ENCODE measurements at places on chromosomes 3 and 15.
A peak's percentile ranks its signal among the peaks of the same experiment; 100 is the strongest.

DNA sequence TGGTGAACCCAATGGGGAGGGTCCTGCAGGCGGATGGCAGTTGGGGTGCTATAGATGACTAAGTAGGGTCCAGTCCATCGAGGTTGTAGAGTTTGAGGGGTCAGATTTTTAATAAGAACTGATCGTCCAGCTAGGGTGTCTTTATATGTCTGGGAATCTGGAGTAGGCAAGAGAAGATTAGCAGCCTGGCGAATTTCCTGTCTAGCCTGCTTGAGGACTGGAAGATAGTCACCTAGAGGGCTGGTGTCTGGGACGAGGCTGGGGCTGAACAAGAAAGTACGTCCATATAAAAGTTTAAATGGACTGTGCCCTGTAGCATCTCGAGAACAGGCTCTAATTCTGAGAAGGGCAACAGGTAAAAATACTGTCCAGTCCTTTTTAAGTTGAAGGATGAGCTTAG lies 6.7 kb upstream of the IP6K2 start:
- DNase-seq = no peak

GRCh38 chr3:33063651-33064051 lies 33.3 kb downstream of the GLB1 start:
- peak; percentile 57 for DNase-seq

GRCh38 chr3:73624821-73625665 lies at the start of gene PDZRN3:
Gene PDZRN3 (minus strand): TSS chr3:73624941.
- DNase-seq = no peak

- DNase-seq = no peak
Observed at GRCh38 chr3:9703736-9704346, at the start of gene CPNE9. Gene CPNE9 (plus strand): TSS chr3:9703833. CDS start chr3:9703997, 164 bp downstream.

DNA sequence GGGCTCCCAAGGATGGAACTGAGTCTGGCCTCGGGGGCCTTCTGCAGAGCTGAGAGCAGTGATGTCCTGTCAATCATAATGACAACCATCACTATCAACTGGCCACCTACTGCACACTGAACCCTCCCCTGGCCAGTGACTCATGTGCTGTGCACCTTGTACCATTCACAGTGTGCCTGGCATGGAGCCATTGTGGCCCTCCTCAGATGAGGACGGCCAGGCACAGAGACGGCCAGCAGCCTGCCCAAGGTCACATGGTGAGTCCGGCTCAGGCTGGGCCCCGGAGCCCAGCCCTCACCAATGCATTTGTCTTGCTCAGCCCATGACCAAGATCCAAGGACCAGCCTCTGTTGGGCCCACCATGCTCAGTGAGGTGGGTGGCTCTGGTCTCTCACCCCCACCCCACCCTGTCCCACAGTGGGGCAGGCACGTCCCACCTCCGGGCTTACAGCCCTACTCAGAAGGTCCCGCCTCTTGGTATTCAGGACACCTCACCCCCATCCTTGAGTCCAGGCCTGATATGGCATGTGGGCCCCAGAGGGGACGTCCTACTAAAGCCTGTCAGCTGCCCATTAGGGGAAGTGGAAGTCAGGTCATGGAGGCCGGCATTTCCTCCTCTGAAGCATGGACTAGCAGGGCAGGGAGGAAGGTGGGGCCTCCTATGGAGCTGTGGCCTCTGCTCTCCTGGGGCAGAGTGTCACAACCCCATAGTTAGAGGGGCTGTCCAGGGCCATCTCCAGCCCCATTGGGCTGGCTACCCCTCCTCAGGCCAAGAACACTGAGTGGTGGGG lies 35.9 kb upstream of the TMEM115 start:
- DNase-seq = no peak

GRCh38 chr3:195058336-195059005 lies 212.5 kb downstream of the XXYLT1 start:
- no peak for DNase-seq

GRCh38 chr3:158846803-158847451 lies 45.1 kb downstream of the MFSD1 start:
- DNase-seq = no peak

DNA sequence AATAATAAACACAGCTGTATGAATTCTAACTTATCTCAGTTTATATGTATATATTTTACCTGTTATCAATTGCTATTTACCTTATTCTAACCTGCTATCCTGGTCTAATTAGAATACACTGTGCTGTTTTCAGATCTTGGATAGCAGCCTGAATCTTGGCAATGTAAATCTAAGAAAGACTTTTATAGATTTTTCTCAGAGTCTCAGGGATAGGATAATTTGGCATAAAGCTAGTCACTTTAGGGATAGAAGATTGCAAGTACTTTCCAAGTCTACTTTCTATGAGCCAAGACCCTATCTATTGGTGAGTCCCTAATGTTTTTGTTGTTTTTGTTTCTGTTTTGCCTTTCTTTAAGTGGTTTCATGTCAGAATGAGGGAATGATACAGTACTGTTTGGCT lies 695.7 kb downstream of the NAALADL2 start:
- no peak for DNase-seq
